Right ventricle myocardium superior (tissue), 1 donor: ENCODE measurements at places on chromosomes 12 and 14. TPM values are rescaled to one million over a fixed set of nuclear protein-coding genes. Genes with fewer than 3 reads are reported as not detected.
A peak's percentile ranks its signal among the peaks of the same experiment; 100 is the strongest.

DNA sequence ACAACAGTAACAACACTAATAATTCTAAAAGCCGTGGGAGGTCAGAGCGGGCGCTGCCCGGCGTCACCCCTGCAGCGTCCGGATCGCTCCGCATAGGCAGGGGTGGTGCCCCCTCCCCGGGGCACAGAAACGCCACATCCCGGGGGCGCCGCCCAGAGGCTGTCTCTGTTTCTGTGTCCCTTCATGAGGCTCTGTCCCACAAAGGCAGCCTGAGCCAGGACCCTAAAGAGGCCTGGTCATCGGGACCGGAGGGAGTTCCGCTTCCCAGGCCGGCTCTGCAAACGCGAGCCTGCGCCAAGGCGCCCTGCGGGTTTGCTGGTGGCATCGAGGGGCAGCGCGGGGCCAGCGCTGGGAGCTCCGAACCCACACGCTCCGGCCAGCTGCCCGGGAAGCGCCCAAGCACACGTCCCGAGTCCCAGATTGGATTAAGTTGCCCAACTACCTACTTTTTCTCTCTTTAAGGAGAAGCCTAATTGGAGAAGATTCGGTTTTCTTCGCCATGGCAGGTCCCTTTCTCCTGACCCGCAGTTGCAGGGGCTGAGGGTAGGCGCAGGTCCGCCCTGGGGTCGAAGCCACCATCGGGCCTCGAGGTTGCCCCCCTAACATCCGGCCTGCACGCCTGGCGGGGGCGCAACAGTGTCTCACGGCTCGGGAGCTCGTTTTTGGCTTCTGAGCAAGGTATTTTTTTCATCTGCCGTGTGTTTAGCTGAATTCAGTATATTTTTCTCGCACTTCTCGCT lies 421.7 kb downstream of the VRK1 start:
- DNase-seq, result peak; percentile 40

The PDE3A gene
- total RNA-seq, result 153 TPM

- no peak for DNase-seq
Observed at GRCh38 chr12:101604132-101604531, 9.4 kb downstream of the MYBPC1 start.

DNA sequence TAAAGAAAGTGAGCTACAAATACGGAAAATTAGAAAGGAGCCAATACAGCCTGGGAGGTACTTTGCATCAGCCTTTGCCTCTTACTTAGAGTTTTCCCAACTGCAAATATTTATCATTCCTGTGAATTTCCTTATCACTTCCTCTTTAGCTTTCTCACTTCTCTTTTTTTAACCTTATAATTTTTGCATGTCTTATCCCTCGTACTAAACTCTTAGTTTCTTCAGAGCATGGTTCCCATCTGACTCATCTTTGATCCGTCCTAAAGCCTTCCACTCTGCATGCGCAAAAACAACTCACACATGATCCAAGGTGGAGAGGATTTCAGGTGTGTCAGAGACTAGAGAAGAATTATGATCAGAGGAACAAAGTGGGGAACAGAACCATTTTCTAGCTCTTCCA lies 9.6 kb upstream of the SNAPC1 start:
- DNase-seq, result no peak

DNA sequence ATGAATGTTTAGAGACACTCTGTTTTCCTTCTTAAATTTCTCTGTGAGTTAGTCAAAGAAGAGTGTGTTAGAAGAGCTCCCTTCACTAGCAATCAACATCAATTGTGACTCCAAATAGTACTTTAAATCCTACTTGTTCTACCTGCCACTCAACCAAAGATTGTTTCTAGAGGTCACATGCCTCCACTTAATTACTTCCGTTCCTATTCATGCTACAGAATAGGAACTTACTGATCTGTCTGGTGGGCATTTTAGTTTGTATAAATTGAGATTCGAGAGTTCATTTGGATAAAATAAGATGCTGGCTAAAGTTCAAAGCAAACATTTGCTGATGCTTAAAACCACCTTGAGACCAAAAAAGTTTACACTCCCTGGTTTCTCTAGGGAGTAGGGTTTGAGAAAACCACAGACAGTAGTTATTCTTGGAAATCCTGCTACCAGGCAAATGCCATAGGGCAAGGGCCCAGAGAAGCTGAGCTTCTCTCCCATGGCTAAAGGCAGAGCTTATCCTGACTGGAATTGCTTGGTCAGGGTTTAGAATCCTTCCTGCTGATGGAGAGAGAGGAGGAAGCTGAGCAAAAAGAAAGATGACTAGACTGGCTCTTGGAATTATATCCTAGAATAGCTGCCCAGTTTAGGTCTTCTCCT lies 389.6 kb upstream of the ATP2B1 start:
- DNase-seq, result no peak
